Stimulated activated CD4-positive, alpha-beta T cell treated with anti-CD3 and anti-CD28 coated beads, Interleukin-1b, Interleukin-23, amount 100 ng/mL, for 1 hour (primary cell): ENCODE measurements at places on chromosomes 6 and 20.
A peak's percentile ranks its signal among the peaks of the same experiment; 100 is the strongest.

DNA sequence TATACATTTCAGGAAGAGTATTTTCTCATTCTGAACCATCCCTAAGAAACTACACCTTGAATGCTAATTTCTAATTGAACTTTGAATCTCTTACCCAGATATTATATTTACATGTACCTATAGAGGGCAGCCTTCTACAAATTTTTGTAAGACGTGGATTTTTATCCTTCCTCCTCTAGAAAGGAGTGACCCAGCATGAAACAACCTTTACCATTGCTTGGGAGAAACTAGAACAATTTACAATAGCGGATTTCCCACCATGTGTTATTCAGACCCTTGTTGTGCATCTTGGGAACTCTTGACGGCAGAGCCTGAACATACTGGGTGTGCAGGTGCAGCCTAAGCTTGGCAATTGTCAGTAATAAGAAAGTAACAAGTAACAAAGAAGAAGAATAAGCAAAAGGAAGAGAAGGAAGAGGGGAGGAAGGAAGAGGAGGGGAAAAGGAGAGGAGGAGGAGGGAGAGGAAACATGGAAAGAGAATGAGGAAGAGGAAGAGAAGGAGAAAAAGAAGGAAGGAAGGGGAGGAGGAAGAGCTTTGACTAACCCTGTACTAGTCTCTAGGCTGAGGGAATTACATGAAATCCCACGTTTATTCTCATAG is 10.8 kb upstream of the TAAR1 start:
- DNase-seq = no peak

- DNase-seq = no peak
Observed at GRCh38 chr6:26175033-26175427, 87.8 kb downstream of the HFE start.

- no peak for DNase-seq
Observed at GRCh38 chr20:25325997-25326396, 64.6 kb downstream of the ABHD12 start.

GRCh38 chr20:4545526-4545925 is 176.2 kb upstream of the PRND start:
- no peak for DNase-seq

DNA sequence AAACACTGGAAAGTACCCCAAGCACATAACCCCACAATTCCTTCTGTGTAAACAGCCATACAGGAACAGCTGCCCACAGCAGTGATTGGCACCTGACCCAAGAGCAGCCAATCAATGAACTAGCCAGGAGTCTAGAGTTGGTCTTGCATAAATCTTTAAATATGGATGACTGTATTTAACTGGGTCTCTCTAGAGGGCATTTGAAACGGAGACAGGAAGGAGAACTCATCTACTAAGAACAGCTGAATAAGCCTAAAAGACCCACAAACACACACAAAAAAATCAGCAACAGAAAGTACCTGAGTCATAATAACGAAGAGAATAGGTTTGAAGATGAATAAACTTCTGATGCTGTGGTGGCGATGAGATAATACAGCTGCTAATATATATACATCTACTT is 49.0 kb upstream of the ASF1A start:
- DNase-seq = no peak

DNA sequence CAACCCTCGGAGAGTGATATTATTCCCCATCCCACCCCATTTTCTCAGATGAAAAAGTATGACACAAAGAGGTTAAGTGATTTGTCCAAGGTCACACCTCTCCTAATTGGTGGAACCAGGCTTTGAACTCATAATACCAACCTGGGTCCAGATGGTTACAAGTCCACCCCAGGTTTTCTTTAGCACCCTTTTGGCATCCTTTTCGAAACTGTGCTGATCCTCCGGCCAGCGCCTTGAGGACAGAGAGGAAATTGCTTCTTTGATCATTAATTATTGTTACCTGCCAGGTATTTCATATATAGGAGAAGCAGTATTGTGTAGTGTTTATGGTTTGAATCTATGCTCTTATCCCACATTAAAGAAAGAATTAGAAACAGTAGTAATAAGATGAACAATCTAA is 29.3 kb upstream of the PDYN start:
- DNase-seq = no peak

DNA sequence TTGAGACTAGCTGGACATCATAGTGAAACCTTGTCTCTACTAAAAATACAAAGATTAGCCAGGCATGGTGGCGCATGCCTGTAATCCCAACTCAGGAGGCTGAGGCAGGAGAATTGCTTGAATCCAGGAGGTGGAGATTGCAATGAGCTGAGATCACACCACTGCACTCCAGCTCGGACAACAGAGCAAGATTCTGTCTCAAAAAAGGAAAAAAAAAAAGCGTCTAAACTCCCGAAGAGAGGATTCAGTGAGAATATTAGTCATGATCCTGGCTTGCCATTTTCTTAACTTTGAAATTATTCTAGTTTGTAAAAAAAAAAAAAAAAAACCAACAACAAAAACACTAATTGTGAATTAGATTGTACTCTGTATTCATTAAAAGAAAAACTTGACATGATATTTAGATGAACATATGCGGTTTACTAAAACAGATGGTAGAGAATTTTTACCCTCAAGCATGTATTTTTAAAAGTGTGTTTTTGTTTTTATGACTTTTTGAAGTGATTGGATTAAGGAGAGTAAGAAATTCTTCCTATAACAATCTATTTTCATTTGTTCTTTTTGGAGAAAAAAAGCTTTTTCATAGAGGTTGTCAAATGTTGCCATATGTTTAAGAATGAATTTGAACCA is 80.7 kb downstream of the UST start:
- DNase-seq = no peak

- DNase-seq = no peak
Observed at GRCh38 chr6:7661364-7661763, 64.5 kb upstream of the BMP6 start.

DNA sequence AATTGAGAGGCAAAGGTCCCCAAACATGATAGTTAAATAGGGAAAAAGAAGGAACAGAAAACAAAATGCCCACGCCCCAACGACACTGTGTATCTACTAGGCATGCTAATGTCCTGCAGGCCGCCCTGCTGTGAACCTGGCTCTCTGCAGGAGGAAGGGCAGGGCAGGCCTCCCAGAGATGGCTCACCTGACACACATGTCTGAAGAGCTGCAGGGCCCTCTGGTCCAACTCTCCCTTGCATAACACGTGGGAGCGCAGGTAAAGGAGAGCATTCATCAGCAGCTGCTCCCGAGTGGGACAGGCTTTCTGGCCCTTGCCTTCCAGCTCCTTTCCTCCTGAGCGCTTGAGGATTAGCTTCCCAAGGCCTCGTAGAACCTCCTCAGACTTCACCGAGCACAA is 53.7 kb upstream of the LYRM2 start:
- no peak for DNase-seq

GRCh38 chr6:290111-290922 is 2.0 kb upstream of the DUSP22 start:
- no peak for DNase-seq

GRCh38 chr20:48395816-48396546 is 431.8 kb downstream of the PREX1 start:
- no peak for DNase-seq

- DNase-seq = peak; percentile 68
Observed at GRCh38 chr6:144063744-144064401, 31.5 kb downstream of the SF3B5 start.

- no peak for DNase-seq
Observed at GRCh38 chr6:151481786-151482185, 12.0 kb upstream of the CCDC170 start.

- no peak for DNase-seq
Observed at GRCh38 chr6:121670511-121670910, 235.1 kb downstream of the GJA1 start.

GRCh38 chr6:79719248-79719960 is 88.3 kb downstream of the SH3BGRL2 start:
- DNase-seq = no peak

DNA sequence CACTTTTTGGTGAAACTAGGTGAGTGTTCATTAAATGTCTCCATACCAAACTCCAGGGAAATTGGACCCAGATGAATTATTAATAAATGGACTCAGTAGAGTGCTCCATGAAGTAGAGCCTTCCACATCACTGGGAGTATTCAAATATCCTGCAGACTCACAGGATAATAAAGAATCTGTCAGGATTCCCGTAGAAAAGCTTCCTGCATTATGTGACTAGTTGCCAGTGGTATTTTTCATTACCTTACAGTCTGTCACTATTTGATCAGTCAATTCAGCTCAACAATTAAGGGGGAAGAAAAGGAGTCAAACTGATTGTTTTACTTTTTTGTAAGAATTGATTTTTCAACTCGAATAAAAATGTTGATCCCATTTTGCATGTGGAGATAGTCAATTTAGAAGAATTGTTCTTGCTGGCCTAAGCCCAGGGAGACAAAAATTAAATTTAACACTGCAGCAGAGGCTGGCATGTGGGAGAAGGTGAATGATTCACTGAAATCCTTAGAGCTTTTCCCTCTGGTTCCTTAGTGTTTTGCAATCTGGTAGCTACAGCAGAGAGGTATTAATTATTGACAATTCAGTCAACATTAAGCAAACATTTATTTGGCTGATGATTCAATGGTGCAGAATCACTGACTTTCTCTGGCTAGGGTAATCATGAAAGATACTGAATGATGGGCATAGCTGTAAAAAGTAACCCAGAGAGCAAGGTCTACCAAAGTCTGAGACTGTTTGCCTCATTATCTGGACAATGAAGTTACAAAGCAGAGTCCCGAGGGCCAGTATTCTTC is 442.4 kb downstream of the CD83 start:
- no peak for DNase-seq

DNA sequence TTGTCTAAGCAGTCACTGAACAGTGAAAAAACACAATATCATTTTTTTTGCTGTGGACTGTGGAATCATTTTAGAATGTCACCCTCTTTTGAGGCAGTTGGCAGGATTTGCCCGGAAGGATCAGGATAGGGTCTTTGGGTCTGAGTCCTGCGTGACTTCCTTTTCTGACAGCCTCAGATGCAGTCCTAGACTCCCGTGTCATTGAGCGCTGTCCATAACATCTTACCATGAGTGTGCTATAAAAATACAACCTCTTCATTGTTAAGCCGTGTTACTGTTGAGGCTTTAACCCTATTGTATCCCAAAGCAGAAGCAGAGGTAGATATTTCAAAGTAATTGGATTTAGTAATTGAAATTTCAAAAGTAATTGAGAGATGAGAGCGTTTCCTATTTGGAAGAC is 30.6 kb downstream of the ARID1B start:
- no peak for DNase-seq

DNA sequence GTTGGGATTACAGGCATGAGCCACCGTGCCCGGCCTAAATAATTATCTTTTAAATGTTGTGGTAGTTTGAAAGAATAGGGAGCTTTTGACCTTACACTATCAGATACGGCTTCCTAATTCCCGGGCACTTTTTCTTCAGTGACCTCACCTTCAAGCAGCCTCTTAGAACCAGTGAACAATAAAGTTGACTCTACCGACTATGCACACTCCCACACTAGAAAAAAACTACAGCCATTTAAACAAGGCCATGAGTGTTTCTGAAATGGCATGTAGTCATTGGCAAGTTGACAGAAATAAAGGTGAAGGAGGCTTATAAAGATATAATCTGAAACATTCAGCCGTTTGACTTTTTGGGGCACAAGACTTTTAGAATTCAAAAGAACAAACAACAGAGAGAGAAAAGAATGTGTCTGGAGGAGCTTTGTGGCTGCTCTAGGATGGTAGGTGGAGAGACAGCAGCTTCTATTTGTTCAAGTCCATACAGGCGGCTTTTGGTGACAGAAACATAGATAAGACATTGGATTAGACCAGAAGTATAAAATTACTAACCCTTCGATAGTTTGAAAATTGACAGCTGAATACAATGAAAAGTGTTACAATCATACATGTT is 75.2 kb downstream of the GJA1 start:
- DNase-seq = no peak

- no peak for DNase-seq
Observed at GRCh38 chr6:101178748-101179147, 214.8 kb upstream of the GRIK2 start.

DNA sequence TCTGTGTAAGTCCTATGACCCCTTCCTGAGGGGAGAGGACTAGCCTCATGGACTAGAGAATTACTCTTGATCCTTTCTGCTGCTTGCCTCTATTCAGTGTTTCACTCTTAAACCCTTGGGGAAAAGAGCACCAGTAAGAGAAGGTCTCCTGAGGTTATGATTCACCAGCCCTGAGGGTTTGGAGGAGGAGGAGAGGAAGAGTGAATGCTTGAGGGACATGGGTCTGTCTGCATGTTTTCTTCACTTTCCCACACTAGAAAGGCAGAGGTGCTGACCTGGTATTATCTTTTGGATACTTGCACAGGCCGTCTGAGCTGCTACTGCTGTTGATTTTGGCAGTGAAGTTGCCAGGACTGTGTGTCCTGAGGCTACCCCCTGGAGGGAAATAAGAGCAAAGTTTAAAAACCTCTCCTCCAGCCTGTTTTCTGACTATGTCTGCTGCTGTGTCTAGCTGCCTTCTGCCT is 78.3 kb downstream of the CD109 start:
- no peak for DNase-seq

GRCh38 chr6:43867246-43867645 is 97.2 kb downstream of the VEGFA start:
- no peak for DNase-seq

GRCh38 chr20:18543932-18544331 is 23.3 kb upstream of the SMIM26 start:
- DNase-seq = no peak

- no peak for DNase-seq
Observed at GRCh38 chr6:157713451-157714152, 109.4 kb upstream of the SNX9 start.

GRCh38 chr6:52420668-52421358 is 671 bp downstream of the EFHC1 start:
- no peak for DNase-seq

DNA sequence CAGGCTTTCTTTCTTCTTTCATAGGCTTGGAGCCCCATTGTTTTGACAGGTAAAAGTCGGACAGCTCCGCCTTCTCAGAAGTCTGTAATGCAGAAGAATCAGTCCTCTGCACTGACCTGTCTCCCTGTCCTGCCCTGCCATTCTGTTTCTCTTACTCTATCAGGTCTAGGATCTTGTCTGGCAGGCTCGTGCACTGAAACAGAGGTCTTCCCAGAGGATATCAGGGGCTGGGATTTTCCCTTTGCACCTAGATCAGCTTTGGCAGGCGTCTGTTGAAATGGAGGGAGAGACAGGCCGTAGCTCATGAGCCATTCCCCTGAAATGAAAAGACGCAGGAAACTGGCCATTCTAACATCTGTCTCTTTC is 25.0 kb downstream of the KIF3B start:
- no peak for DNase-seq

- no peak for DNase-seq
Observed at GRCh38 chr6:6781172-6781872, 192.8 kb downstream of the LY86 start.

DNA sequence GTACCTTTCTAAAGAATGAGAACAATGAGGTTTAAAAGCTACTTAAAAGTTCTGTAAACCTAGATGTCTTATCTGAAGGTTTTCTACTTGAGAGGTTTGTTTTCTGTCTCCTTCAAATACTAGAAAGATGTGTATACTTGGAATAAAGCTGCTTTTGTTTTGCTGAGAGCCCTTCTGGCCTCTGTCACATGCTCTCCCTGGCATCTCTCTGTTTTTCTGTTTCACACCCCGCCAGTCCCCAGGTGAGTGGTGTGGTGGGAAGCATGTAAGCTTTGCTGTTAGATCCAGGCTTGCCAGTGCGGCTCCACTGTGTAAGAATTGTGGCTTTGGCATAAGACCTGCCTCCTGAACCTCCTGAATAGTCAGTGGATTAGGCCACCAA is 56.8 kb downstream of the SNX9 start:
- DNase-seq = no peak
